ENCODE measurements at places on chromosomes 2 and 18.

GRCh38 chr2:128531856-128532255, 213.2 kb upstream of the HS6ST1 start:
- no peak for DNase-seq

DNA sequence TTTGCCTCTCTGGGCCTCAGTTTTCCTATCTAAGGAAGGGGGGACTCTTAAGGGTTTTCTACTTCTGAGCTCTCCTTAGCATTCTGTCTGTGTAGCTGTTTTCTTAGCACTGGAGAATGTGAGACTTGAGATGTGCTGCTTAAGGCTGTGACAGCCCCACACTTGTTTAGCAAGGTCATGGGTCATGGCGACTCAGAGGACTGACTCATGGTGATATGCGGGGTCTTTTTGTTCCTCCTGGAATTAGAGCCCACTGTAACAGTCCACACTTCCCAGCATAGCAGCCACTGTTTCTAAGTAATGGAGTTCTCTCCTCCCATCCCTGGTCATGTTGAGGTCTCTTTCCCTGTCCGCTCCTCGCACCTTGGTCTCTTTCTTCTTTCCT, 4.1 kb upstream of the LPIN1 start:
- no peak for DNase-seq

DNA sequence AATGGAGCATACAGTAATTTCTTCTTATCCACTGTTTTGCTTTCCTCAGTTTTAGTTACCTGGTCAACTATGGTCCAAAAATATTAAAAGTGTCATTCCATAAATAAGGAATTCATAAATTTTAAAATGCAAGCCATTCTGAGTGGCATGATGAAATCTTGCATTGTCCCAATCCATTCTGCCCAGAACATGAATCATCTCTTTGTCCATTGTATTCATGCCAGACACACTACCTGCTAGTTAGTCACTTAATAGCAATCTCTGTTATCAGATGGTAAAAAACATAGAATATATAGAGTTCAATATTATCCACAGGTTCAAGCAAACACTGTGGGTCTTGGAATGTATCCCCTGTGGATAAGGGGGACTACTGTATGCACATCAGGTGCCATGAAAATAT, 872.2 kb upstream of the NXPH2 start:
- no peak for DNase-seq

GRCh38 chr2:189150033-189150432, 29.5 kb downstream of the COL5A2 start:
- DNase-seq, result peak; percentile 30

DNA sequence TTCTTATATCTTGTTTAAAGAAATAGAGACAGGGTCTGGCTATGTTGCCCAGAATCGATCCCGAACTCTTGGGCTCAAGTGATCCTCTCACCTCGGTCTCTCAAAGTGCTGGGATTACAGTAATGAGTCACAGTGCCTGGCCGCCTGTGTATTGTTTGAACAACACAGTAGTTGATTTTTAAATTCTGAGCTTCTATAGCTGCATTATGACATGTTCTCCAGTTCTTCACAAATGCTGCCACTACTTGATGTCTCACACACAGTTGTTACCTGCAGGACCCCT, 7.7 kb upstream of the RHOB start:
- no peak for DNase-seq
